ENCODE measurements at places on chromosomes 6 and 20. TPM values are rescaled to one million over a fixed set of nuclear protein-coding genes. Genes with fewer than 3 reads are reported as not detected.

Gene LIN28B
- total RNA-seq, result not detected

Gene FAM217A
- not detected for total RNA-seq

Gene MOXD1
- not detected for total RNA-seq

Gene CST7
- 29.8 TPM for total RNA-seq

Gene TRMT6
- total RNA-seq, result 16.1 TPM

Gene ENPP1
- 0.36 TPM for total RNA-seq

Gene CNKSR3
- not detected for total RNA-seq

Gene RAB44
- 0.12 TPM for total RNA-seq

Gene CST4
- total RNA-seq, result not detected

Gene LY6G6F
- total RNA-seq, result not detected

Gene IL17F
- total RNA-seq, result 6.2 TPM

Gene ACTR5
- total RNA-seq, result 11.7 TPM
